Spleen (tissue), 13 donors: ENCODE measurements at places on chromosomes 12 and 14. TPM values are rescaled to one million over a fixed set of nuclear protein-coding genes. Genes with fewer than 3 reads are reported as not detected.

The RNASE12 gene
- not detected for total RNA-seq

DNA sequence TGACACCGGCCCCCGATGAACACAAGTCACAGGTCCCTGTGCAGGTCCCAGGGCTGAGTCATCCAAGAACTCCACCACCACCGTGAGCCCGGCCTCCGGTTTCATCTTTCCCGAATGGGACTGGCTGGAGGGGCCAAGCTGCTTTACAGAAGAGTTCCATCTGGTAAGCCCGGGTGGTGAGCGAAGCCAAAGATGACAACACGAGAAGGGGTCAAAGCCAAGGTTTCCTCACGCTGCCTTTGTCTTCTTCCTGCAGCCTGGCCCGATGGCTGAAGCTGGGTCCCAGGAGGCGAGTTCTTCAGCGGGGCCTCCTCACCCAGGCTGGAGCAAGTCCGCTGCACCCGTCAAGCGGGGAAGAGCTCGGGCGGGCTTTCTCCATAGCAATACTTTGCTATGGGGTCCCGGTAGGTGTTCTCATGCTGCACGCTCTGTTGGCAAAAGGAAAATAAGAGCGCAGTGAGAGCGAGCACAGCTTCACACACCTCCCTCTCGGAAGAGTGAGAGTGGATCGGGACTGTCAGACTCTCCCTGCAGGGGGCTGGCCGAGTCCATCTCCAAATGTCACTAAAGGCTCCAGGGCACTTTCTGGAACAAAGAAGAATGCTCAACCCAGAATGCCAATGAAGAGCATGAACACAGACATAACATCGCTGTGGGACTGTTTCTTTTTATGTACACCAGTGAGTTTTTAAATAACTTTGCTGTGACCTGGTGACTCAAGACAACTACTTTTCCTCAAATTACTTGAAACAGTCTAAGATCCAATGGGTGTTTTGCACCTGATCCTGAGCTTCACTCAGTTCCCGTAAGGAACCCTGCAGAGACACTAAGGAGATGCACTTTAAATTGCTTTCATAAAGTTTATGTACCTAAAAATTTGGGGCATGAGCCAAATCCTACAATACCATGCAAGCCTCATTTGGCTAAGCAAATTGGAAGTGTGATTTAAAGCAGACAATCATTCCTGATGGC lies 20.1 kb downstream of the SPRING1 start:
- H3K36me3 ChIP-seq: peaks cover 37% of the 10 kb centered on the region
- H3K27ac ChIP-seq: no peak overlapping the region
- no peak overlapping the region for H3K4me3 ChIP-seq
- no peak for DNase-seq
- H3K27me3 ChIP-seq: no peaks in the 10 kb centered on the region

The DGLUCY gene
- 121 TPM for total RNA-seq

The KCNJ8 gene
- 4.5 TPM for total RNA-seq

The ACSM4 gene
- total RNA-seq: not detected

DNA sequence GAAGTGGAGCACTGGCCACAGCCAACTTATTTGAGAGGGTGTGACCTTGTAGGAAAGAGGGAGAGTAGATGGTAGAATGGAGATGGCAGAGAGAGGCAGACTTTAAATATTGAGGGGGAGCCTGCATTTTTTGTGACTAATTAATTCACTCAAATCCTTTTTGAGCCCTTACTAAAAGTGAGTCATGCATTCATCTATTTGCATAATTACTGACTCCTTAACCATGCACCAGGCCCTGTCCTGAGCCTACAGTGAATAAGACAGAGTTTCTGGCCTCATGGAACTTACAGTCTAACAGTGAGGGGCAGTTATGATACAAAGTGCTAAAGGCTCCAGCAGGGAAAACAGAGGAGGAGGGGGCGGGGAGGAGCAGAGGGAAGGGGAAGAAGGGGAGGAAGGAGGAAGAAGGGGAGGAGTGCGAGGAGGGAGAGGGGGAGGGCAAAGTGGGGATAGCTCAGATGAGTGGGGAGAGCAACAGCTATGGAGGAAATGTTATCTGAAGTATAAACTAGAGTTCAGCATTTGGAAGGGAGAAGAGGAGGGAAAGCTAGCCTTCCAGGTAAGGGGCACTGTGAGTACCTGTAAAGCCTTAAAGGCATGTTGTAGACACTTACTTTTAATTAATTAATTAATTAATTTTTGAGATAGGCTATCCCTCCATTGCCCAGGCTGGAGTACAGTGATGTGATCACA lies 7.5 kb upstream of the CTDSP2 start:
- H3K27me3 ChIP-seq: no peaks in the 10 kb centered on the region
- peaks cover 45% of the 10 kb centered on the region for H3K4me1 ChIP-seq
- no peak overlapping the region for H3K27ac ChIP-seq
- no peak overlapping the region for H3K4me3 ChIP-seq
- no peak for DNase-seq

GRCh38 chr12:709455-710020 lies 42.8 kb upstream of the WNK1 start:
- no peaks in the 10 kb centered on the region for H3K4me1 ChIP-seq
- no peaks in the 10 kb centered on the region for H3K36me3 ChIP-seq
- no peaks in the 10 kb centered on the region for H3K27me3 ChIP-seq

GRCh38 chr14:74571441-74571841 lies 40.6 kb downstream of the LTBP2 start:
- H3K4me1 ChIP-seq: peaks cover 23% of the 10 kb centered on the region
- no peaks in the 10 kb centered on the region for H3K36me3 ChIP-seq
- H3K27me3 ChIP-seq: no peaks in the 10 kb centered on the region

- H3K27ac ChIP-seq: no peak overlapping the region
- H3K4me1 ChIP-seq: no peaks in the 10 kb centered on the region
- H3K36me3 ChIP-seq: no peaks in the 10 kb centered on the region
Measured at GRCh38 chr12:86234316-86234855, 21.8 kb downstream of the MGAT4C start.
